Vagina (tissue), 2 donors: ENCODE measurements at places on chromosomes 12 and 14. TPM values are rescaled to one million over a fixed set of nuclear protein-coding genes. Genes with fewer than 3 reads are reported as not detected.

DNA sequence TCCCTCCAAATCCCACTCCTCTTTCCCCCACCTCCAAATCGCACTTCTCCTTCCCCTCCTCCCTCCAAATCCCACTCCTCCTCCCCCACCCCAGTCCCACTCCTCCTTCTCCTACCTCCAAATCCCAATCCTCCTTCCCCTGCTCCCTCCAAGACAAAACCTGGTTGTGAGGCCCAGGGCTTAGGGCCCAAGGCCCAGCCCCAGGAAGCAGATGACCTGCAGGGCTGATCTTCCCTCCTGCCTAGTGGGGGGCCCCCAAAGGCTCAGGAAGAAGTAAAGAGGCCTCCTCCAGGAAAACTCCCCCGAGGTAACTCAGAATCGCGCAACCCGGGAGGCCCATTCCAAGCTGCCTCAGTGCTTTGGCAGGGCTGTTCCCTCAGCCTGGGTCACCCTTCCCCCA is 34.4 kb downstream of the NCOR2 start:
- H3K27me3 ChIP-seq, result no peaks in the 10 kb centered on the region
- H3K4me3 ChIP-seq, result no peak overlapping the region
- no peaks in the 10 kb centered on the region for H3K36me3 ChIP-seq
- DNase-seq, result no peak
- H3K27ac ChIP-seq, result peak overlapping the region; percentile 10

GRCh38 chr12:57216014-57216911 is at the start of gene NXPH4:
Gene NXPH4, plus strand, starts transcription at chr12:57216794. Its CDS starts 176 bp downstream, at chr12:57216970.
- no peak for DNase-seq
- H3K27me3 ChIP-seq, result peaks cover 2% of the 10 kb centered on the region
- H3K36me3 ChIP-seq, result peaks cover 11% of the 10 kb centered on the region
- peaks cover 47% of the 10 kb centered on the region for H3K4me1 ChIP-seq
- H3K4me3 ChIP-seq, result peak within 1 kb of the TSS; percentile 59

GRCh38 chr14:85530626-85531025 is 682 bp downstream of the FLRT2 start:
- peak overlapping the region; percentile 76 for H3K4me3 ChIP-seq
- H3K27me3 ChIP-seq, result no peaks in the 10 kb centered on the region
- H3K27ac ChIP-seq, result peak overlapping the region; percentile 81
- H3K4me1 ChIP-seq, result peaks cover 36% of the 10 kb centered on the region

DNA sequence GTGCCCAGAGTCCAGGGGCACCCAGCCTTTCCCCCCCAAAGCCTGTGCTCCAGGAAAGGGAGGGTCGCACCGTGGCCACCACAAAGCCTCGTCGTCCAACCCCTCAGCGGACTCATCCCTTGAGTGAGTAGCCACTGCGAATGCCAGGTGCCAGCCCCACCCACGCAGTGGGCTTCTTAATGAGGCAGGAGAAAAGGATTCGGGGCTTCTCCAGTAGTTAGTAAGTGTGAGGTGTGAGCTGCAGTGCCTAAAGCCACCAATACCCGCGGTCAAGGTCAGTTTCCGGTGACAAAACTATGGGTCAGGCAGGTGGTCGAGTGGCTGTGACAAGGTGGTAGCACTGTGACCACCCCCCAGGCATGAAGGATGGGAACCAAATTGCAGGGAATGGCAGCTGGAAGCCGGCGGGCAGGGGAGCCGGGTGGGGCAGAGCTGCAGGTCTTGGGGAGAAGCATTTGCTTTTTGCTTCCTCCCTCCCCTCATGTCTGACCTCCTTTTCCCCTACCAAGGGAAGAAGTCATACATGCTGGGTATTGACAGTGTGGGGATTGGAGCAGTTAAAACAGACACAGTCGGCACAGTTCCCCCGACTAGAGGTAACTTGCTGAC is 8.0 kb downstream of the RAN start:
- H3K4me1 ChIP-seq, result peaks cover 14% of the 10 kb centered on the region
- no peak for DNase-seq
- H3K4me3 ChIP-seq, result peak overlapping the region; percentile 30
- peaks cover 22% of the 10 kb centered on the region for H3K36me3 ChIP-seq

GRCh38 chr12:106281804-106282203 is 20.7 kb upstream of the TCP11L2 start:
- no peaks in the 10 kb centered on the region for H3K36me3 ChIP-seq
- H3K4me1 ChIP-seq, result no peaks in the 10 kb centered on the region
- no peak overlapping the region for H3K27ac ChIP-seq
- no peaks in the 10 kb centered on the region for H3K27me3 ChIP-seq
- no peak overlapping the region for H3K4me3 ChIP-seq

PMCH gene
- not detected for total RNA-seq

DNA sequence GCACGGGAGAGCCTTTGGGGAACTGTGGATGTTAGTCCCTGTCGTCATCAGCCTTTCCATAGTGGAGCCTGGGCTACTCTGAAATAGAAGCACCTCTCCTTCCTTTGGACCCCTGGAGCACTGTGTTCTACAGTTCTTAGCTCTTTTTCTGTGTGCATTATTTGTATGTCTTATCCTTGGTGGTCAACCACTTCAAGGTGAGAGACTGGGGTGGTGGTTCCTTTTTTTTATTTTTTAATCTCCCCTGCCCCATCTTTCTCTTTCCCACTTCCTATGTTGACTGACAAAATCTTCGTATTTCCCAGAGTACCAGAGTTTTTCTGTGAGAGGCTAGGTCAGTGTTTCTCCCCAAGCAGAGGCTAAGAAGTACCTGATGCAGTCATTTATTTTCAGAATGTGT is 111.7 kb downstream of the CRADD start:
- no peaks in the 10 kb centered on the region for H3K27me3 ChIP-seq
- H3K4me3 ChIP-seq, result no peak overlapping the region
- H3K36me3 ChIP-seq, result no peaks in the 10 kb centered on the region

DNA sequence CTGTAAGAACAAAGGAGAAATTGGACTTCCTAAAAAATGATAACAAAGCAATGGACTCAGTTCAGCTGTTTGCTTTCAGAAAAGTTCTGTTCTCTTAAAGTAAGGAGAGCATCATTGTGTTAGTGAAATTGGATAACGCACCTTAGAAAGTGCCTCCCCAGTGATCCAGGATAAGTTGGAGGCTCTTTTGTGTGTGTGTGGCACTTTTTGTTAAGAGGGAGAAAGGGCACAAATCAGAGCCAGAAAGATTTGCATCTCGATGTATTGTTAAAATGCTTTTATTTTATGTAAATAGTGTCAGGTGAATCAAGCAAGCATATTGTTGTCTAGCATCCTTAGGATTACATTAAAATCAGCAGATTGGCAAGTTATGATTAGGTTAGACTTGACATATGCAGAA is 2.1 kb downstream of the STK38L start:
- H3K36me3 ChIP-seq, result no peaks in the 10 kb centered on the region
- H3K27ac ChIP-seq, result peak overlapping the region; percentile 95
- H3K4me3 ChIP-seq, result peak overlapping the region; percentile 82
- H3K4me1 ChIP-seq, result peaks cover 37% of the 10 kb centered on the region
- no peak for DNase-seq
- no peaks in the 10 kb centered on the region for H3K27me3 ChIP-seq

DNA sequence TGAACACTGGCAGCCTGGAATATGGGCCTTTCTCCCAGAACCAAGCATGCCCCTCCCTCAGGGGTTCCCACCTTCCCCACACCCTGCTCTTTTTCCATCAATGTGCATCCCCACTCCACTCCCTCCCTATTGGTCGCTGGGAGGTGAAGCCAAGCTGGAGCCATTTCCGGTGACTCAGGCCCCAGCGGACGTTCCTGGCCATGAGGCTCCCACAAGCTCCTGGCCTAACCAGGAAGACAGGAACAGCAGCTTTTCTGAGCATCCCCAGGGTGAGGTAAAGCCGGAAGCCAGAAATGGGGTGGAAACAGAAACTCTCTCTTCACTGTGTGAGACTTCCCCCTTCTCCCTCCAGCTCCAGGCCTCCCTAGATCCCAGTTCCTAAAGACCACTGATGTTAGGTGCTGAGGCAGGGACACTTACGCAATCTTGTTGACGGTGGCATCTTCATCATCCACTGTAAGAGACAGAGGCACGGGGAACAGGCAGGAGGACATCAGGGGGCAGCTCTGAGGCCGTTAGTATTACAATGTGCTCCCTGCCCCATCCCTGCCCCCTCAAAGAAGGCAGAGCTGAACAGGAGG is 5.1 kb downstream of the LMBR1L start:
- peaks cover 43% of the 10 kb centered on the region for H3K36me3 ChIP-seq
- no peak for DNase-seq
- H3K4me1 ChIP-seq, result peaks cover 56% of the 10 kb centered on the region
- peak overlapping the region; percentile 7 for H3K27ac ChIP-seq
- no peak overlapping the region for H3K4me3 ChIP-seq
- no peaks in the 10 kb centered on the region for H3K27me3 ChIP-seq

- H3K27me3 ChIP-seq, result no peaks in the 10 kb centered on the region
- no peak overlapping the region for H3K27ac ChIP-seq
These were observed 4.5 kb downstream of the NOP2 start for GRCh38 chr12:6563448-6564050.

ITGA5 gene
- total RNA-seq, result 95.0 TPM

- H3K4me1 ChIP-seq, result peaks cover 77% of the 10 kb centered on the region
- H3K36me3 ChIP-seq, result peaks cover 31% of the 10 kb centered on the region
- H3K27me3 ChIP-seq, result no peaks in the 10 kb centered on the region
These were observed 103.1 kb downstream of the RFLNA start for GRCh38 chr12:124397807-124398577.

GRCh38 chr12:121754836-121755235 is 38.7 kb downstream of the RHOF start:
- no peak for DNase-seq
- peaks cover 13% of the 10 kb centered on the region for H3K4me1 ChIP-seq
- no peak overlapping the region for H3K4me3 ChIP-seq
- no peaks in the 10 kb centered on the region for H3K27me3 ChIP-seq
- peaks cover 7% of the 10 kb centered on the region for H3K36me3 ChIP-seq

DNA sequence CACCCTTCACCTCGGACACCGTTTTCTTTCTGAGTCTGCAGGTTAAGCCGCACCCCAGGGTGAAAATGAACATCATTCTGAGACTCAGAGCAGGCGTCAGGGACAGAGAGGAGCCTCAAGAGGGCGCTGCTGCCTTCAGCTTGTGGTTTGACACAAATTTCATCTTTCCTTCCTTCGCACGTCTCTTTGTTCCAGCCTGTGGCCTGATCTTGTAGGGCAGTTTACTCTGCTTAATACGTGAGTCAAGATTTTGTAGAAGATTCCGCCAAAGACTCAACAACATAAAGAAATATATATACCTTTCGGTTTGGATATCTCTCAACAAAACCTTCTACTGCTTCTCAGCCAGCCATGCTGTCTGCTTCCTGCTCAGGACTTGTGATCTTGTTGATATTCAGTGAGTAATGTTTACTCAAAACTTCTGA is 329.3 kb upstream of the OR4E1 start:
- H3K4me3 ChIP-seq, result no peak overlapping the region
- no peaks in the 10 kb centered on the region for H3K27me3 ChIP-seq
- no peaks in the 10 kb centered on the region for H3K4me1 ChIP-seq
- no peaks in the 10 kb centered on the region for H3K36me3 ChIP-seq
- DNase-seq, result no peak

DNA sequence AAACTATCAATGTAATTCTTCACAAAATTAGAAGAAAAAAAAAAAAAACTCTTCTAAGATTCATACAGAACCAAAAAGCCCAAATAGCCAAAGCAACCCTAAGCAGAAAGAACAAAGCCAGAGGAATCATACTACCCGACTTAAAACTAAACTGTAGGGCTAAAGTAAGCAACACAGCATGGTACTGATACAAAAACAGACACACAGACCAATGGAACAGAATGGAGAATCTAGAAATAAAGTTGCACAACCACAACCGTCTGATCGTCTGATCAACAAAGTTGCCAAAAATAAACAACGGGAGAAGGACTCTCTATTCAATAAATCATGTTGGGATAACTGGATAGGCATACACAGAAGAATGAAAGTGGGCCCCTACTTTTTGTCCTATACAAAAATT is 16.9 kb downstream of the CDK17 start:
- H3K27ac ChIP-seq, result no peak overlapping the region
- H3K4me1 ChIP-seq, result peaks cover 51% of the 10 kb centered on the region
- no peaks in the 10 kb centered on the region for H3K27me3 ChIP-seq
- no peak for DNase-seq
- H3K36me3 ChIP-seq, result no peaks in the 10 kb centered on the region
- H3K4me3 ChIP-seq, result no peak overlapping the region

DNA sequence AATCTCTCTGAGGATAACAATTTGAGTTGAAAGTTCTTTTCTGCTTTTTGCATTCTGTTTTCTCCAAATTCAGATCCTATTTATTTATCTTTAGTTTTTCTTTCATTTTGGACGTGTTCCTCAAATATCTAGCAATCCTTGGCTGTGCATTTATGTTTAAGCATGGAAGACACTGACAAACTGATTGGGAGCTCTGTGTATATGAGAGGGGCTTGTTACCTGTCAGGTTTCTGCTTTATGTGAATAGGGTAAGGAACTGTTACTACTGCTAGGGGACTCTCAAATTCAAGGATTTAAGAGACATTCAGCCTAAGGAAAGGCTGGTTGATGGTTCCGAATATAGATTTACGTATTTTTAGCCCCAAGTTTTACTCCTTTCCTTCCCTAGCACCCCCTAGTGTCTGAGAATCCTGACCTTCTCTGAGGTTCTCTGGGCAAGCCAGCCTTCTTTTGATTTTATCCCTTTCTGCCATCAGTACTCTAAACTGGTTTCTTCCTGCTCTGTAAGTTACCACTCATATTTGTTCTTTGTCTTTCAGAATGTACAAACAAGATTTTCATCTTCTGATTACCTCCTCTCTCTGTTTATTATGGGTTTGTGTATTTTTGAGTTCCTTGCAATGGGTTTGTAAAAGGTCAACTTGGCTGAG is 30.5 kb downstream of the YLPM1 start:
- H3K27me3 ChIP-seq, result no peaks in the 10 kb centered on the region
- no peaks in the 10 kb centered on the region for H3K36me3 ChIP-seq
- peaks cover 26% of the 10 kb centered on the region for H3K4me1 ChIP-seq
- no peak overlapping the region for H3K27ac ChIP-seq
- H3K4me3 ChIP-seq, result no peak overlapping the region

GRCh38 chr12:10632226-10632625 is 18.8 kb upstream of the MAGOHB start:
- no peaks in the 10 kb centered on the region for H3K4me1 ChIP-seq
- H3K36me3 ChIP-seq, result no peaks in the 10 kb centered on the region
- no peak overlapping the region for H3K4me3 ChIP-seq
- no peak for DNase-seq
- H3K27me3 ChIP-seq, result no peaks in the 10 kb centered on the region

OASL gene
- total RNA-seq, result 0.98 TPM

GRCh38 chr12:75888874-75889613 is 142.5 kb downstream of the PHLDA1 start:
- DNase-seq, result no peak
- no peak overlapping the region for H3K4me3 ChIP-seq
- H3K27ac ChIP-seq, result no peak overlapping the region
- H3K4me1 ChIP-seq, result no peaks in the 10 kb centered on the region
- no peaks in the 10 kb centered on the region for H3K36me3 ChIP-seq

KCNH3 gene
- total RNA-seq, result not detected

DNA sequence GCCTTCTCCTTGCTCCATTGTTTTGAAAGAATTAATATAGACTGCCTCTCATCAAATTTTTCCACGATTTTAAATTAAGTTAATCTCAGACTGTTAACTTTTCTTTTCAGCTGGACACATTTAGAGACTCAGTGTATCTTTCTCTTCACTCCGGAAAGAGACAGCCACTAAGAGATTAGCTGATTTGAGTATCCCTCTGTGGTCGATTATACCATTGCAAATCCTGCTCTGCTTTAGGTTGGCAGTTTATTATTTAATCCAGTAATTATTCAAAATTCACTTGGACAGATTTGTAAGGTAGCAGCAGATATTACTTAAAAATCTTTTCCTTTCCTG is 588 bp upstream of the TWF1 start:
- H3K36me3 ChIP-seq, result no peaks in the 10 kb centered on the region
- no peak for DNase-seq
- peak overlapping the region; percentile 89 for H3K27ac ChIP-seq
- H3K4me1 ChIP-seq, result peaks cover 29% of the 10 kb centered on the region
- H3K4me3 ChIP-seq, result peak overlapping the region; percentile 96
- H3K27me3 ChIP-seq, result no peaks in the 10 kb centered on the region

- H3K4me3 ChIP-seq, result no peak overlapping the region
- no peaks in the 10 kb centered on the region for H3K4me1 ChIP-seq
- no peak for DNase-seq
- H3K27ac ChIP-seq, result no peak overlapping the region
- no peaks in the 10 kb centered on the region for H3K27me3 ChIP-seq
These were observed 79.3 kb downstream of the KICS2 start for GRCh38 chr12:64142784-64143183.
